T-helper 22 cell (primary cell): ENCODE measurements at places on chromosomes 2 and 18.

GRCh38 chr18:68152770-68153169, 562.1 kb downstream of the TMX3 start:
- DNase-seq = no peak

DNA sequence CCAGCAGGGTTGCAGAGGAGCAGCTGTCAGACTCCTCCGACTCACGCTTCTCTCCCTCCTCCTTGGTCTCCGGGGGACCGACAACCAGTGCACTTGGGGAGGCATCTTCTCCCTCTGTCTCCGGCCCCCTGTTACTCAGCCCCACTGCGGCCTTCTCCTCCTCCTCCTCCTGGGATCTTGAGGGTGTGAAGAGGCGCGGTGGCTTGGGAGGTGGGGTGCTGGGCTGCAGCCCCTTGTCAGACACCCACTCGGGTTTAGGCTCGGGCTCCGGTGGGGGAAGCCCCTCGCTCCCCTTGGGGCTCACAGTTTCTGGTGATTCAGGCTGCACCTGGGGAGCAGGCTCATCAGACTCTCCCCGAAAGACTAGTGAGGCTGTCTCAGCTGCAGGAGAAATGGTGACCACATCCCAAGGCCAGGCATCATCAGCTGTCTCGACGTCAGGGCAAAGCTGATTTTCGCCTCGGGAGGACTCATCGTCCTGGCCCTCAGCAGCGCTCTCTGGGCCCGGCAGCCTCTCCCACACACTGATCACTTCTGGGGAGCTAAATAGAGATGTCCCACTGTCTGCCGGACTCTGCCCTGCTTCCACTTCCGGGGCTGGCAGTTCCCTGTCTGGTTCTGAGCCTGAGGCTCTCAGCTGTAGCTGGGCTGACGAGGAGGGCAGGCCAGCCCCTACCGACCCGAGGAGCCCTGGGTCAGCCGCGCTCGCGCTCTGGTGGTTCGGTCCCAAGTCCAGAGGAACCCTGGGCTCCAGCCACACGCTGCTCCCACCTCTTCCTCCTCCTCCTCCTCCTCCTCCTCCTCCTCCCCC, 9.0 kb upstream of the SFXN5 start:
- DNase-seq = no peak

GRCh38 chr2:151049746-151050145, 211.9 kb downstream of the RBM43 start:
- DNase-seq = no peak

DNA sequence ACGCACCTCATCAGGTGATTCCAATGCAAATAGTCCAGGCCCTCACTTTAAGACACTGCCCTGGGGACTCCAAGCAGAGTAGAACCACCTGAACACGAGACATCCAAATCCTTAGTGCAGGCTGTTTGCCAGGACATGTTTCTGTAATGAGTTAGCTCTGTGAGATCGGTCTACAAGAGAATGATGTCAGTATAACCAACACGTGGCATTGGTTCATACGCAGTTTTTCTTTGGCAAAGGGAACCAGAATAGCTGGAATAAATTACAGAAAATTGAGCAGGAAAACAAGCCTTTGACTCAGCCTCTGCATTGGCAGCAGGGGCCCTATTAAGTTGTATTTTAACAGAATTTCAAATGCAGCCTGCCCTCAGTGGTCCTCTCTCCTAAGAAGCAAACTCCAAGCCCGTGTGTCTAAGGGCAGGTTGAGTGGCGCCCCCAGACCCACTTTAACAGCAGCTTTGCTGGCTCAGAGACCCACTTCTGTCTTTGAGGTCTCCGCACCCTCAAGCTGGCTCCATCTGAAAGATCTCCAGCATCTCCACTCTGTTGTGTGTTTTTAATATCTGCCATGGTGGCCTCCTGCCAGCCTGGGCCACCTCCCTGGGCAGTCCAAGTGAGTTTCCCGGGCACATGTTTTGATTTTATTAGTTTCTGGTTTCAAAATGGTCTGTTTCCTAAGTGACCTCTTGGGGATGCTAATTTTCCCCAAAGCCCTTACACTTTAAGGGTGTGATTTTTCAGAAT, 61.3 kb downstream of the ALPK2 start:
- DNase-seq = no peak

DNA sequence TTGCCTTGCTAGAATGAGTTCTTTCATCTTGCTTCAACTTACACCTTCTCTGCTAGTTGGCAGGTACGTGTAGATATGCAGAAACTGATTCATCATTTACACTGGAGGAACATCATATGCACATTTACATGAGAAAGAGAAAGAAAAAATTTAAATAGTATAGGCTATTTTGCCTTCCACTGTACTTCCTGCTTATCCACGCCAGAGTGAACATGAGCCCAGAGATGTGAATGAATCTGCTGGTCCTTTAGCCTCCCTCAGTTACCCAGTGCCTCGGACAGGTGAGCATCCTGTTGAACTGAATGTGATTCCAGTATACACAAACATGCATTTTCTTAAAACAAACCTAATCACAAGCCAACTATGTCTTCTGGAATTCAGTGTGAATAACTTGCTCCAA, 83.6 kb downstream of the SESTD1 start:
- no peak for DNase-seq
